Erythroblast (primary cell): ENCODE measurements at places on chromosomes 5 and 9.

- DNase-seq, result no peak
Observed at GRCh38 chr9:17776735-17777134, 197.9 kb downstream of the SH3GL2 start.

DNA sequence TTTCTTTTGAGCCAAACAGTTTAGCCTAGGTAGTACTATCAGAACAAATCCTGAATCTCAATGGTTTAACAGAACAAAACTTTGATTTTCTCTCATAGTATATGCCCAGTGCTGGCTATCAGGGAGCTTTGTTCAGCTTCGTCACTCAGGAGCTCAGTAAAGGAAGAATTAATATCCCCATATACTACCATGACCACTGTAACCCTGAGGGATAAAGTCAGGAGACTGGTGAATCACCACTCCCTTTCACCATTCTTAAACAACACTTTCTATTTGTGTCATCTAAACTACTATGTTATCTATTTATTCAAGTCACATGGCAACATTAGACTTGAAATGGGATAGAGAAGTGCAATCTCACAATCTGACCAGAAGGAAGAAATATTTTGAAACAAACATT is 522.6 kb upstream of the COX7C start:
- DNase-seq, result no peak

- DNase-seq, result peak; percentile 48
Observed at GRCh38 chr5:57650360-57651069, 167.9 kb upstream of the ACTBL2 start.

- no peak for DNase-seq
Observed at GRCh38 chr9:94600258-94600657, 6.6 kb upstream of the FBP2 start.

DNA sequence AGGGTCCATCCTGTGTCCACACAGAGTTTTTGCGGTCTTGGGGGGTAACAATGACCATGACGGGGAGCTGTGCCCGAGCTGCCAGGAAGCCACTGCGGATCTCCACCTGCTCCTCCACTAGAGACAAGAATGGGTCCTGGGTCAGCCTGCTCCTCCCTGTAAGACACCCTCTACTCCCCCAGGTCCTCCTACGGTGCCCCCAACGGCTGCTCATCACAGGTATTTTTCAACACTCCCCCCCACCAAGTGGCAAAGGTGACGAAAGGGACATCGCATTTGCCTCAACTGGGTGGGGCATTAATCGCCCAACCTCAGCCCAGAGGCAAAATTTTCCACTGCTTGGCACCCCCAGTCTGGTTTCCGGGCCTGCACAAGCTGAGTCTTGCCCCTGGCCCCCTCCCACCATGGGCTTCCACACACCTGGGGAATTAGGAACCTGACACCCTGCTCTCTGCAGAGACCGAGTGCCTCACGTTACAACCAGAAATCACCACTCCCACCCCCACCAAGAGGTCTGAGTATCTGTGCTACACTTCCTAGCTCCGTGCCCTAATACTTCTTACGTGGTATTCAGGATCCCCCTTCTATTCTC is 9.6 kb downstream of the NOL6 start:
- DNase-seq, result no peak

DNA sequence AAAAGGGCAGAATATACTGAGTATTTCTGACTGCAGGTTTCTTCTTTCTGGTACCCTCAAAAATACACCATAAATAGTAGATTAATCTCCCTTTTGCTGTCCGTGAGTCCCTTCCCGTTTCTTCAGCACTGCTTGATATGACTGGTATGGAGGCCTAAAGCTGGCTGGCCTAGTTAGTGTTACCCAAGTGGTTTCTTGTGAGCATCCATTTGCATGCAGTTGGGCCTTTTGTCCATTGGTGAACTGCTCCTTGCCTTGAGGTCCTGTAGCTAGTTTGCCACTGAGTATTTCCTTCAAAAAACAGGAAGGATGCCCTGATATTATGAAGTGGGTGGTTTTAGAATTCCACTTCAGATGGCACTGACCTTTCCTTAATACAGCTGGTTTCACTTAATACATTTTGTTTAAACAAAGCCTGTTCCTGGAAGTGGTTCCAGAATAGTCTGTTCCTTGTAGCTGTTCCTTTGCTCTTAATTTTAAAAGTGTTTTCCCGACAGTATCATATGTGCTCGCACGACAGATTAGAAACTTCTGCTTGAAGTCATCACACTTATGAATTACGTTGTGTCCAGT is 40.0 kb upstream of the ABL1 start:
- no peak for DNase-seq

- no peak for DNase-seq
Observed at GRCh38 chr9:94867281-94867841, 140.9 kb downstream of the AOPEP start.

- DNase-seq, result no peak
Observed at GRCh38 chr5:66960369-66961137, 236.0 kb downstream of the CD180 start.

- DNase-seq, result peak; percentile 79
Observed at GRCh38 chr5:175517824-175518450, 39.6 kb downstream of the SFXN1 start.

DNA sequence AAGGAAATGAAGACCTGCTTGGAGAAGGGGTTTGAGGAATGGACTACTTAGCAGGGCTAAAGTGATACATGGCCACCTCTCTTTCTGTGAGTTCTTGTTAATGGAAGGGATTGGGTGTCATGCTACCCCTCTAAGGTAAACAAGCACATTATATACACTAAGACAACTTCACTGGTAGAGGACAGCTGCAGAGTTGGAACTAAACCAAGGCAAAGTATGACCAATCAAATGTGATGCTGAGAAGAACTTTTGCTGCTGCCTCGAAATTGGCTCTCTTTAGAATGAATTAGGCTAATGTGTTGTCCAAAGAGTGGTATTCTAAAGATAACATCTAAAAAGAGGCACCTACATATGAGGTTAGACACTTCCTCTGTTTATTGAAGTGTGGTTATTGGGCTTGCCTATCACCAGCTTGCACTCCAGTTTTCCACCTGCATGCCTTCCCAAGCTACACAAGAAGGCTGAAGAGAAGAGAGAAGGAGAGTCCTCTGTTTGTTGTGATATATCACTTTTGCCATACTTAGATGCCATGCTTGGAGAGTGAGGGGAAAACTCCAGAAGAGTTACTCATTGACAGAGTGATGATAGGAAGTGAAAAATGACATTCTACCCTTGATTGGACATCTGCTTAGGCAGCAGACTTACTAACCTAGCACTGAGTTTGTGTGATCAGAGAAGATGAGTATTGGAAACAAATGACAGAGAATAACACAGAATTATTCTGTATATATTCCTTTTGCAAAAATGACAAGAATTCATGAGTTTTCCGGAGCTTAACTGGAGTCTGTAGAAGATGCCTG is 536.1 kb downstream of the ZNF608 start:
- DNase-seq, result no peak

GRCh38 chr9:94894094-94894699 is 167.7 kb downstream of the AOPEP start:
- no peak for DNase-seq

- peak; percentile 11 for DNase-seq
Observed at GRCh38 chr5:100479079-100479688, 56.0 kb upstream of the FAM174A start.

DNA sequence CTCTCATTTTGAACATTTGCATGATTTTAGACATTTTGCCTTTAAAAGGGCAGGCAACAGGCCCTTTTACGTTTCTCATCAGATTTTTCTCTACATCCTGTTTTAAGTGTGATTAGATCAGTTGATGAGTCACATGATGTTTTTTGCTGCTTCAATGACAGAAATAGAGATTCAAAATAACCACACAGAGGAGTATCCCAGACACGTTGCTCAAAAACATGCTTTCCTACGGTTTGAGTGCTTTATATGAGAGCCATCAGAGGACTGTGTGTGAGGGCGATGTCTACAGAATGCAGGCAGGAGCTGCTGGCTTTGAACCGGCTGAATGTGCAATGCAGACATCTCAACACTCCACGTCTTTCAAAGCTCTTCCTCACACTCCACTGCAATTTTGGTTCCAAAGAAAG is 42.1 kb downstream of the OTULIN start:
- peak; percentile 17 for DNase-seq

DNA sequence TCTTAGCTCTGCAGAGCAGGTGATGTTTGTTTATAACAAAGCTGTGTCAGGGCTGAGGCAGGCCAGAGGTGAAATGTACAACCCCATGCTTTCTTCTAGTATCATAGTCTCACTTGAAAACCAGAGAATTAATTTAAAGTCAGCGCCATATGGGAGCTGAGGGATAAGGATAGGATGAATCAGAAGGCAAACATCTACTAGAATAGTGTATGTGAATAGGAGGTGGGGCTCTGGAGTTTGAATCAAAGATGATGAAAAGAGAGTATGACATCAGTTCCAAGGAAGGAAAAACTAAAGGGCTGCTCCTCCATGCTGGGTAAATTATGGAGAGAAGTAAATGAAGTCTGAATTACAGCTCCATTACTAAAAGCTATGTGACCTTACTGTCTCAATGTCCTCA is 441.5 kb downstream of the RASEF start:
- DNase-seq, result no peak
